ENCODE measurements at places on chromosomes 3 and 15. TPM values are rescaled to one million over a fixed set of nuclear protein-coding genes. Genes with fewer than 3 reads are reported as not detected.

DNA sequence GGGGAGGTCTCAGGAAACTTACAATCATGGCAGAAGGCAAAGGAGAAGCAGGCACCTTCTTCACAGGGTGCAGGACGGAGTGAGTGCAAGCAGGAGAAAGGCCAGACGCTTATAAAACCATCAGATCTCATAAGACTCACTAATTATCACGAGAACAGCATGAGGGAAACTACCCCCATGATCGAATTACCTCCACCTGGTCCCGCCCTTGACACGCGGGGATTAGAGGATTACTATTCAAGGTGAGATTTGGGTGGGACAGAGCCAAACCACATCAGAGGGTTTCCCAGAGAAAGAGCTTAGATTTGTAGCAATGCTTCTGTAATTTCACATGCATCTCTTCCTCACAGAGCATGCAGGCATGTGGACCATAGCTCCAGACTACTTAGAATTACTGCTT, 615.7 kb upstream of the UBE2E2 start:
- no peak overlapping the region for H3K27ac ChIP-seq
- no peak overlapping the region for H3K4me3 ChIP-seq
- no peaks in the 10 kb centered on the region for H3K4me1 ChIP-seq

DNA sequence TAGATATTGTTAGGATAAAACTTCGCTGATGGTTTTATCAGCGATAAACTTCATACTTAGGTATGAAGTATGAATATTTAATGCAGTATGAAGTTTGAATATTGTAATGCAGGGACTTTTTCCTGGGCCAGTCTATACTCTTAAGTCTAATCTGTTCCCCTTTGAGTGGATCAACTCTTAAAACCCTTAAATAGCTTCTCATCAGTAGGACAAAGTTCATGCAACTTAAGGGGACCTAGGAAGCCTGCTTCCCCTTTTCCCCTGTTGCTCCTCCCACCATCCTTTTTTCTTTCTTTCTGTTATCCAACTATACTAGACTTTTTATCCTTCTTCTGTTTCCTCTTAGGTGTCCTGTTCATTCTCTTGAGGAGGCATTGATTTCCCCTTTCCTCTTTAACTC, 78.7 kb downstream of the MITF start:
- no peaks in the 10 kb centered on the region for H3K4me1 ChIP-seq
- DNase-seq: no peak
- H3K27me3 ChIP-seq: no peaks in the 10 kb centered on the region
- no peak overlapping the region for H3K4me3 ChIP-seq
- H3K27ac ChIP-seq: no peak overlapping the region
- H3K36me3 ChIP-seq: no peaks in the 10 kb centered on the region

GRCh38 chr3:157045238-157045850, 114.6 kb downstream of the CCNL1 start:
- no peak overlapping the region for H3K27ac ChIP-seq
- H3K4me1 ChIP-seq: no peaks in the 10 kb centered on the region
- no peaks in the 10 kb centered on the region for H3K27me3 ChIP-seq

- no peak for DNase-seq
- H3K27me3 ChIP-seq: no peaks in the 10 kb centered on the region
- H3K36me3 ChIP-seq: no peaks in the 10 kb centered on the region
Observed at GRCh38 chr3:180690061-180690460, 10.8 kb upstream of the CCDC39 start.

DNA sequence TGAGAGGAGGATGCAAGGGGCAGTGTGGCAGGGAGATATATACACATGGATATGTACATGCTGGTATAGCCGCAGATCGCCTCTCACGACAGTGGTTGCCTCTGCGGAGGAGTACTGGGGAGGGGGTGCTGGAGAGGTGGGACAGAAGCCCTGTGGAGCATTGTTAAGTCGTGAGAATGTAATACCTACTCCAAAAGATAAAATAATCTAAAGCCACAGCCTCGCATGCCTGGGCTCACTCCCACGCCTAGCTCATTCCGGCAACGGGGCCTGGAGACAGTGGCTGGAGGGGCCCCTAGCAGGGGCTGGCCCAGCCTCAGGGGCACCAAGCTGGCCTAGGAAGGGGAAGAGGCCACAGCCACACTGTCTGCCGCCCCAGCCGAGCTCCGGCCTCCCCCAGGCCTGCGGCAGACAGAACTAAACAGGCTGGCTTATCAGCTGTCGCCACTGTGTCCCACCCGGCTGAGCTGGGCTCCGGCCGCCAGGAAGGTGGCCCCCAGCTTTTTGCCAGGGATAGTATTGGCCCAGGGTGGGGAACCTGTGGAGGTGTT, 65.1 kb upstream of the LCTL start:
- no peaks in the 10 kb centered on the region for H3K36me3 ChIP-seq
- DNase-seq: no peak
- no peak overlapping the region for H3K4me3 ChIP-seq
- H3K27ac ChIP-seq: no peak overlapping the region

GRCh38 chr3:101809178-101810021, 30.4 kb downstream of the NXPE3 start:
- no peak overlapping the region for H3K4me3 ChIP-seq
- H3K27ac ChIP-seq: peak overlapping the region; percentile 29
- no peaks in the 10 kb centered on the region for H3K27me3 ChIP-seq
- DNase-seq: peak; percentile 60
- H3K4me1 ChIP-seq: peaks cover 28% of the 10 kb centered on the region

DNA sequence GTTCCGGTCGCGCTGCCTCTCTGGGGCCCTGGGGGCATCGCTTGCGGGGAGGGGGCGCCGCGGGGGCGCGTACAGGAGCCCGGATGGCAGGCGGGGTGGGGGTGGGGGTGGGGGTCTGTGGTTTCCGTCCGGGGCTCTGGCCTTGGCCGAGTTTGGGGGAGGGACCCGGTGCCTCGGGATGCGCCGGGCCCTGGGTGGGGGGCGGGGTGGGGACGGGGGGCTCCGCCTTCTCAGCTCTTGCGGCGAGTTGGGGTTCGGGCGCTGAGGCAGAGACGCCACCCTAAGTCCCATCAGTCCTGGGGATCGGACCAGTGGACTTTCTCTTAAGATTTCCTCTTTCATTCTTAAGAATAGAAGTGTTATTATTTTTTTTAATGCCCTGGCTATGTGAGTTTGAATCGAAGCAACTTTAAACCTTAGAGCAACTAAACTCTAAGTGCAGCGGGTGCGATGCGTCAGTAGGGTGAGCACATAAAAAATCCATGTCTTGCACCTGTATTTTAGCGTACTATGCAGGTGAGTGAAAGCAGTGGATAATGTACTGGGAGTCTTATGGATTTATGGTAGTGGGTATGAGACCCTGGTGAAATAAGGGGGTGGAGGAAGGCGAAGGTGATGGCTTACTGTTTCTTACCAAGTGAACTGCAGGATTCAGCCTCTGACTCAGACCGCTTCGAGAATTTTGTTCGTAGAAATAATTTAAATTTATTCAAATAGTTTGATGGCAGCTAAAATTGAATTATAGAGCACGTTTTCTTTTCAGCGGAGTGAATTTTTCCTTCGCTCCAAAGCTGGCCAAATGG, 762 bp downstream of the CTNNB1 start:
- H3K36me3 ChIP-seq: no peaks in the 10 kb centered on the region
- peak overlapping the region; percentile 96 for H3K27ac ChIP-seq
- DNase-seq: no peak

- no peak for DNase-seq
- no peak overlapping the region for H3K4me3 ChIP-seq
- H3K27ac ChIP-seq: no peak overlapping the region
- no peaks in the 10 kb centered on the region for H3K27me3 ChIP-seq
Observed at GRCh38 chr3:63937661-63938651, 25.8 kb upstream of the SCAANT1 start.

DNA sequence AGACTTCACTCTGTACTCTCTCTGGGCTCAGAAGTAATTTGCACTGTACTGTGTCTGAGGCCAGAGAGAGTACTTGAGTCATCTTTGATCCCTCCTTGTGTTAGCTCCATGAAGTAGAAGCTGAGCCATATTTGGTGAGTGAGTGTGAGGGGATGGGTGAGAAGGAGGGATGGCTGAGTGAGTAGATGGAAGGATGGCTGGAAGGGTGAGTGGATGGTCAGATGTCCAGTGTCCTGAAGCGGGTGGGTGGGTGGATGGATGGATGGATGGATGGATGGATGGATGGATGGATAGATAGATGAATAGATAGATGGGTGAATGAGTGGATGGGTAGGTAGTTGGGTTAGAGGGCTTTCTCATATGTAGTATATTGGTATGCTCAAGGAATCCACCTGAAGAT, 39.3 kb downstream of the FGD5 start:
- no peak overlapping the region for H3K27ac ChIP-seq
- H3K4me1 ChIP-seq: no peaks in the 10 kb centered on the region
- no peak for DNase-seq
- H3K27me3 ChIP-seq: no peaks in the 10 kb centered on the region

Gene SACM1L
- 104 TPM for total RNA-seq

Gene TEX9
- total RNA-seq: 2.2 TPM

Gene SELENOS
- total RNA-seq: 53.8 TPM

Gene ILDR1
- not detected for total RNA-seq

Gene GRM7
- total RNA-seq: not detected

Gene EDC3
- total RNA-seq: 40.6 TPM

Gene LEKR1
- total RNA-seq: 2.9 TPM

Gene TRAT1
- 169 TPM for total RNA-seq

Gene CHRM5
- total RNA-seq: not detected
